ENCODE measurements at places on chromosomes 1 and 21.

DNA sequence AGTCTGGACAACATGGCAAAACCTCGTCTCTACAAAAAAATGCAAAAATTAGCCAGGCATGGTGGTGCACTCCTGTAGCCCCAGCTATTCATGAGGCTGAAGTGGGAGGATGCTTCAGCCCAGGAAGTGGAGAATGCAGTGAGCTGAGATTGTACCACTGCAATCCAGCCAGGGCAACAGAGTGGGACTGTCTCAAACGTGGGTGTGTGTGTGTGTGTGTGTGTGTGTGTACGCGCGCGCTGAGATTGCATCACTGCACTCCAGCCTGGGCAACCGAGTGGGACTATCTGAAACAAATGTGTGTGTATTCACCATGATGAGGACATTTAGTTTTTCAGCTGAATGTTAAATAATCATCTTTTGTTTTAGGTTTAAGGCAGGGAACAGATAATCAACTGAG, 21.1 kb downstream of the USP1 start:
- no peak for DNase-seq

- no peak for DNase-seq
Measured at GRCh38 chr1:170096806-170097340, 22.4 kb upstream of the KIFAP3 start.

DNA sequence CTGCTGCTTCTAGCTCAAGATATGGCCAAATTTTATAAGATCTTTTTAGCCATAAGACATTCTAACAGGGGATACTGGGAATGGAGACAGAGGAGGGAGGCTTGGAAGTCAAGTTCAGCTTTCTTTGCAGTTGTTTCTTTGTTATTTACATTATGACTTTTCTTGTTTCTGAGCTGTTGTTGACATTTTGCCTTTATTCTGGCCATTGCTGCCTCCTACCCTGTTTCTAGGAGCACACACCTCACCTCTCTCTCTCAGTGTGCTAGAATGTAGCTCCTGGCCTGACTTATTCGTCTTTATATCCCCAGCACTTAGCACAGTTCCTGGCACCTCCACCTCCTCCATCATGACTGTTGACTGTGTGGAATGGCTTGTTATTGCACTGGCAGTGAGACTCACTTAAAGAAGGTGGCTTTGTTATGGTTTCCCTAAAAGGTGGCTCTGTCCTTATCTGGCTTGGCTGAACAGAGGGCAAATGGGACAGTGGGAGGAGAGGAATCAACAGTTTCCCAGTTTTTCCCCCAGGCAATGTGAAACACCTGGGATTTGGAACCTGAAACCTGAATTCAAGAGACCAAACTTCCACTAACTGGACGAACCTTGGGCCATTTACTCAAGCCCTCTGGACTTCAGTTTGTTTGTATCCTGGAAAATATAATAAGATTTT, 76.1 kb upstream of the PPP2R5A start:
- no peak for DNase-seq

GRCh38 chr1:61173118-61173517, 90.8 kb downstream of the NFIA start:
- DNase-seq = no peak

- DNase-seq = no peak
Measured at GRCh38 chr1:104795931-104796330, 1046.2 kb downstream of the AMY1C start.

GRCh38 chr1:30990591-30990990, 74.9 kb downstream of the PUM1 start:
- no peak for DNase-seq

- no peak for DNase-seq
Measured at GRCh38 chr1:181264821-181265220, 176.3 kb downstream of the IER5 start.

DNA sequence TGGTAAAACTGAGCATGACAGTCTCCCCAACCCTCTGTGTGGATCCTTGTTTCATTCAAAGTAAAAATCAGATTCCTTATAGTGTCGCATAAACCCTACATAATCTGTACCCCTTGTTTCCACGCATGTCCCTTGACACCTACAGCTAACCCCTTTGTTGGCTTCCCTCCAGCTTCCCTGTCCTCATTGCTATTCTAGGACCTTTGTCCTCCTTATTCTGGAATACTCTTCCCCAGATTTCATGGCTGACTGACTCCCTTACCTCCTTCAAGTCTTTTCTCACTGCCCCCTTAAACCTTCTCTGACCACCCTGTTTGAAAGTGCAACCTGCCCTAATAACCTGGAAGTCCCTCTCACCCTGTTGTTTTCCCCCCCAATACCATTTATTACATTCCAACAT, 4.0 kb downstream of the RNF11 start:
- DNase-seq = no peak

- no peak for DNase-seq
Measured at GRCh38 chr1:215667761-215668160, 100.7 kb downstream of the KCTD3 start.

GRCh38 chr1:21295002-21295401, 4.7 kb upstream of the ECE1 start:
- DNase-seq = no peak

- DNase-seq = no peak
Measured at GRCh38 chr1:59917026-59917784, 9.4 kb downstream of the CYP2J2 start.

DNA sequence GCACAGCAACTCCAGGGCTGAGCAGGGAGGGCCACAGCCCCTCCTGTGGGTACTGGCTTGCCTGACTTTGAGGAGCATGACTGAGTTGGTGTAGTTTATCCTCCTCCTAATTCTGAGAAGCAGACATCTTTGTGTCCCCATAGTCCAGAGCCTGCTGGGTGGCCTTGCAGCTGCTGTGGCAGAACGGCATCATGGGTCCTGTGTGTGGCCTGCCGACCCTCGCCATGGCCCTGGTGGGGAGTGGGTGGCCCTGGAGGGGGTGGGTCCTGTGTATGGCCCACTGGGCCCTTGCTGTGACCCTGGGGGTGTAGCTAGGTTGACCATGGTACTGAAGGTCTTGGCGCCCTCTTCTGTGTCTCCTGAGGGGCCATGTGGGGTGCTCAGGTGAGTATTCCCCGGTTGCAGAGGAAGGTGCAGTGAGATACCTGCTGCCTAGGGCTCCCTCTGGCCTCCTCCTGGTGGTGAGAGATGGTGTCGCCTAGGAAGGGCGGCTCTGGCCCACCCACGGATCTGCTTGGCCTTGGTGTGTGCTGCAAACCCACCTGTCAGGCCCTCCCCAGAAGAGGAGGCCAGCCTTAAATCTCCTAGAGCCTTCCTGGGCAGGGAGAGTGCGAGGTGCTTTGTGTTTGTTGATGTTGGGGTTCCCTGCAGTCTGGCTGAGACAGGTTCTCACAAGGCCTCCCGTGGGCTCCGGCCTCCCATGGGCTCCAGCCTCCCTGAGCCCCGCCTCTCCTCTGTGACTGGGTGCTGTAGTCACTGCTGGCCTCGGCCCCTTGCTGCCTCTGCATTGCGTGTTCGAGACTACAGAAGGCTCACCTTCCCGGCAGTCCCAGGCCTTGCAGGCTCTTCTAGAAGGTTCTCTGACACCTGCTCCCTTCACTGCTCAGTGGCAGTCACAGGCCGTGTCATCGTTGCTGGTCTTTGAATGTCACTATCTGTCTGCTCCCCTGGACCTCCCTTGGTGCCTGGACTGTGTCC, 7.8 kb downstream of the SNAP47 start:
- no peak for DNase-seq

GRCh38 chr1:204505674-204506200, 10.5 kb upstream of the MDM4 start:
- no peak for DNase-seq

- no peak for DNase-seq
Measured at GRCh38 chr1:150549496-150550221, 451 bp downstream of the ADAMTSL4 start.

DNA sequence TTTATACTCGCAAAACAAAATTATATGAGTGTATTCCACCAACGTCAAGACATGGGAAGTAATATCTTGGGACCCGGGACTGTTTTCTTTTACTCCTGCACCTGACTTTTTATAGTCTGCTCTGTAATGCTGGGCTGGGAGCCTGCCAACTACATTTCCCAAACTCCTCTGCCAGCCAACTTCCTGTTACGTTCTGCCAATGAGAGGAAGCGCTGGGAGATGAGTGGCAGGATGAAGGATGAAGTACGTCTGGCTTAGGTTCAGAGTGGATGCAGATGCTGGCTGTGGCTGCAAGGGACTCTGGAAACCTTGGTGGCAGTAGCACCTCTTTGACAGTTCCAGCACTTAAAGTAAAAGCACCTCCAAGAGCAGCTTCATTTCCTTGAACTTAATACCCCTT, 59.6 kb downstream of the USP24 start:
- no peak for DNase-seq

DNA sequence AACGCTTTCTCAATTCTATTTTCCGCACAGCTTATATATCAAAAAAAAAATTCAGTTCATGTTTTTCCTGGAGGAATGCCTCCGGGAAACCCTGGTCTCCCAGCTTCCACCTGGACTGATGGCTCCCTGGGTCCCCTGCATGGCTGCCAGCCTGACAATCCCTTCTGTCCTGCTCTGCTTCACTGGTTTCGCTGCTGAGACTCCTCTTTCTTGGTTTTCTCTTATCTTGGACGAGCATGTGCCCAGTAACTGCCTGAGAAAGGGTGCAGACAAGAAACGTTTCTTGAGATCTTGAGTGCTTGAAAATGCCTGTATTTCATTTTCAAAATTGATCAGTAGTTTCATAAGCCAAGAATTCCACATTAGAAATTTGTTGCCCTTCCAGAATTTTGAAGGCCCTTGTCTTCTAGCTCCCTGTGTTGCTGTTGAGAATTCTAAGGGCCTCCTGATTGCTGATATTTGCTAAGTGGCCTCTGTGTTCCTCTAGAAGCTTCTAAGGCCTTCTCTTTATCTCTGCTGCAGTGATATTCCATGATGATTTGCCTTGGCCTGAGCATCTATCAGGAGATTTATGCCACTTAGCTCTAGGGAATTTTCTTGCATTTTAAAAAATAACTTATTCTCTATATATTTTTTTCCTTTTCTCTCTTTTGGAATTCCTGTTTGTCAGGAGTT, 44.7 kb downstream of the ETS2 start:
- no peak for DNase-seq

DNA sequence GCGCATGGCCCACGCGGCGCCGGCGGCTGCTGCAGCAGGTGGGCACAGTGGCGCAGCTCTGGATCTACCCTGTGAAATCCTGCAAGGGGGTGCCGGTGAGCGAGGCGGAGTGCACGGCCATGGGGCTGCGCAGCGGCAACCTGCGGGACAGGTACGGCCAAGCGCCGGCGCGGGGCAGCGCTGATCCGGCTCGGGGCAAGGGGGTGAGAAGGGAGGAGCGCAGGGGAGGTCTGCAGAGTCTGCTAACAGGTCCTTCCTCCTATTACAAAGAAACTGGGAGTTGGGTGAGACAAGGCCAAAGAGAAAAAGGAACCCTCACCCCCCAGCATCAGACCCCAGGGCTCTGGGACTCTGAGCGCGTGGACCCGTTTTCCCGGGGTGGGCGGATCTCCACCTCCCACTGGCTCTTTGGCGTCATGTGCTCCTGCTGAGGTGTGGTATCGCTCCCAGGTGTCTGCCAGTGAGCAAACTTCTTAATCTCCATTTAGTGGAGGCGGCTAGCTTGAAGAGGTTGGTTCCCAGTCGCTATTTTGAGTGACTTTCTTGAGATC, 431 bp downstream of the MTARC1 start:
- DNase-seq = no peak

All from amniotic stem cell (primary cell).